ENCODE measurements at places on chromosomes 6 and 20.

- peak; percentile 7 for DNase-seq
Observed at GRCh38 chr20:20184149-20184548, 131.8 kb downstream of the CFAP61 start.

GRCh38 chr6:37819802-37820717 lies 533 bp downstream of the ZFAND3 start:
- peak; percentile 75 for DNase-seq

DNA sequence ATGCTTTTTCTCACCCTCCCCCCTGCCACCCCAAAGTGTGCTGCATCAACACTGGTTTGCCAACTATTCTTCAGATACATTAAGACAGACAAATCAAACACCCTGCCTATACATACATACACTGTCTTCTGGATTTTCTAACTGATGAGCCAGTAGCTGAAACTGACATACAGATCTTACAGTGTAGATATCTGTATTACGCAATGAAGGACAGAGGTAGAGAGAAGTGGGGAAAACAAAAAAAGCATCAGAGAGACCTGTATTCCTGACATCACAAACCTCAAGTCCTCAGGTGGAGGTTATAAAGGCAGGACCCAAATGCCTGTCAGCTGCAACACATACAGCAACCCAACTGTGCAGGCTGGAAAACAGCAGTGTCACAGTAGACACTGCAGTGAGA lies 535.4 kb downstream of the HACE1 start:
- no peak for DNase-seq

- no peak for DNase-seq
Observed at GRCh38 chr20:63648895-63649589, 4.2 kb downstream of the STMN3 start.

DNA sequence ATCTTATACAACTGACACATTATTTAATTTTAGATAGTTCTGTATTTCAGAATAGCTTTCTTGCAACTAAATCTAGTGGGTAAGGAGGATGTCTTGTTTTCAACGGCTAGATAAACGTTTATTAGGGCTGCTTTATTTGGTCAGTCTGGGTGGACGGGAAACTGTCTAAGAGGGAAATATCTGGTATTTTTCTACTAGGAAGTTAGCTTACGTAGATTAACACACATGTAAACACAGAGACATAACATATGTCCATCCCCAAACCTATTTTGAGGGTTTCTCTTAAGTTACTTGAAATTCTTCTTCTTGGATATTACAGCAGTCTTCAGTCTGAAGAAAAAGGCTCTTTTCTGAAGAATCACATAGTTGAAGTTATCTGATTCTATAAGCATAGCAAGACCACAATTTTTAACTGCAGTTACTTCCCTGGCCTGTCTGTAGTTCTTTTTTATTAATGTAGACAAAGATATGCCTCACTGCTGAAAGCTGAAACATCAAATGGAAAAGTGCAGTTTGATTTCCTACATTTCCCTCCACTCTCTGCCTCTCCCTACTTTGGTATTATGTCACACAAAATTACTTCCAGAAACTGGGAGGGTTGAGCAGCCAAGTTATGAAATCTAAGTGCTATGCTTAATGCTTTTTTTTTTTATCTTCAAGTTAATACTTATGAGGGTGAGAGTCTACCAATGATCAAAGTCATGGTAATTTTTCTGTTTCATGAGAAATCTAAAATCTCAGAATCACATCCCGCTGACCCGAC lies 37.4 kb downstream of the PLAGL1 start:
- peak; percentile 29 for DNase-seq

DNA sequence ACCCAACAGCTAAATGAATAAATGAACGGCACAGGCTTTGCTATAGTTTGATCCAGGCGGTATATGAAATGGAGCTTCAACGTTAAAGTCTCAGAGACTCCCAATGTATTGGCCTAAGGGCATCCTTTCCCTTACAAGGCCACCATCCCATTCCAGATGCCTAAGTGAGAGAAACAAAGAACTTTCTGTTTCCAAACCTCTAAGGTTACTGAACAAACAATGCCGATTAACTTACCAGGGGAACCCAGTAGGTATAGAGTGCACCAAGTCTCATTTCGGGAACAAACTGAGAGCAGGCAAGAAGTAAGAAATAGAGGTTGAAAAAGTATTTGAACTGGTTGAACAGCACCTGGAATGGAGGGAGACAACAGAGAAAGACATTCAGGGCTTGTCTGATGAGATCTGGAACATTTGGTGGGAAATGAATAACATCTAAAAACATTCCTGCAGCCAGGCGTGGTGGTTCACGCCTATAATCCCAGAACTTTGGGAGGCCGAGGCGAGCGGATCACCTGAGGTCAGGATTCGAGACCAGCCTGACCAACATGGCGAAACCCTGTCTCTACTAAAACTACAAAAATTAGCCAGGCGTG lies 42.5 kb downstream of the ATP9A start:
- no peak for DNase-seq

- peak; percentile 21 for DNase-seq
Observed at GRCh38 chr6:133291671-133292070, 50.5 kb downstream of the EYA4 start.
